ENCODE measurements at places on chromosomes 16 and 17. TPM values are rescaled to one million over a fixed set of nuclear protein-coding genes. Genes with fewer than 3 reads are reported as not detected.

- no peak for DNase-seq
These were observed 163.7 kb downstream of the MSI2 start for GRCh38 chr17:57419940-57420550.

GRCh38 chr17:11251561-11252107, 10.6 kb downstream of the SHISA6 start:
- DNase-seq = no peak

DNA sequence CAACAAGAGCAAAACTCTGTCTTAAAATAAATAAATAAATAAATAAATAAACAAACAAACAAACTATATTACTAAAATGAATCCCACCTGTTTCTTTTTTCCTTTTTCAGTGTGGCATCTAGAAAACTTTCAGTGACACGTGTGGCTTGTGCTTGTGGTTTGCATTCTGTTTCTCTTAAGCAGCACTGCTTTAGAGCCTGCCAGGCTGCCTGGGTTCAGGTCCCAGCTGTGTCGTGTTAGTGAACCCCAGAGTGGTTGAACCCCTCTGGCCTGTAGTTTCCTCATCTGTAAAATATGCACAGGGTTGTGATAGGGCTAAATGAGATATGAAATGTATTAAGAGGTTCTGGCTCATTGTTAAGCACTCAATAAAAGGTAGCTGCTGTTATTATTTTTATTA, 12.1 kb upstream of the EPN3 start:
- no peak for DNase-seq

- DNase-seq = no peak
These were observed 28.5 kb upstream of the NACA2 start for GRCh38 chr17:61619493-61619892.

DNA sequence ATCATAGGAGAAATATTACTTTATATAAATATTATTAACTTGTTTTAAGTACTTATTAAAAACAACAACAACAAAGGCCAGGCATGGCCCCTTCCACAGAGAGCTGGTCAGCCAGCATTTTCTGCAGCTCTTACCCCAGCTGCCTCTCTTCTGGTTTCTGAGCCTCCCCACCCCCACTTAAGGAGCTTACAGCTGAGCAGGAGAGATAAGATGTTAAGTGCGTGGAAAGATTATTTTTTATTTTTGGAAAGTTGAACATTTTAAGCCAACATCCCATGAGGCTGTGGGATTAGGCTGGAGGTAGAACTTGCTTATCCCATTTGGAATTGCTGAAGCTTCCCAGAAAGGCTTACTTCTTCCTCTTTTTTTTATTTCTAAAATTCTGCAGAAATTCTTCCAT, 401.2 kb downstream of the SEC14L1 start:
- DNase-seq = no peak

DNA sequence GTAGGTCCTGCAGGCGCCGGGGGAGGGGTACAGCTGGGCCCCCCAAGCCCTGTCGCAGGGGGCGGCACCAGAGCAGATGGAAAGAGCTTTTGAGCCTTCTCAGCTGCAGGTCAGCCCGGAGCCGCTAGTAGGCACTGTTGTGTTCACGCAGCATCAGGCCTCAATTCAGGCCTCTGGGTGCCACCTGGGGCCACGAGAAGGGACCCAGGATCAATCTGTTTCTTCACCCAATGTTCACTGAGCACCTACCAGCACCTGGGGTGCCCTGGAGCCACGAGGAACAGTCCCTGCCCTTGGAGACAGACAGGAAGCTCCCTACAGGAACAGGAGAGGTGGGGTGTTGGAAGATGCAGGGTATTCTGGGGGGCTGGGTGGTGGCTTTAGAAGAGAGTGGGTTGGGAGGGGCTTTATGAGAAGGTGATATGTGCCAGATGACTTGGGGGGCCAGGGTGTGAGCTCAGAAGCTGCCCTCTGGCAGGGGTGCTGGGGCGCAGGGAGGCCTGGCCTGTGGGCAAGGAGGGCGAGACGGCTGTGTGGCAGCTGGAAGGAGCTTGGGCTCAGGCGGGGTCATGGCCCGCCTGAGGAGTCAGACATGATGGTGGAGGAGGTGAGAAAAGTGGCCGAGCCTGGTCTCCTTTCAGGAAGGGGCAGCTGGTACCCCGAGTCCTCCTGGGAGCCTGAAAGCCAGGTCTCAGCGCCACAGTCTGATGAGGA, 121.9 kb upstream of the GSE1 start:
- DNase-seq = no peak

- no peak for DNase-seq
These were observed 8.1 kb downstream of the CTRL start for GRCh38 chr16:67923414-67924116.

- DNase-seq = no peak
These were observed 15.0 kb downstream of the TRPV1 start for GRCh38 chr17:3594051-3594800.

DNA sequence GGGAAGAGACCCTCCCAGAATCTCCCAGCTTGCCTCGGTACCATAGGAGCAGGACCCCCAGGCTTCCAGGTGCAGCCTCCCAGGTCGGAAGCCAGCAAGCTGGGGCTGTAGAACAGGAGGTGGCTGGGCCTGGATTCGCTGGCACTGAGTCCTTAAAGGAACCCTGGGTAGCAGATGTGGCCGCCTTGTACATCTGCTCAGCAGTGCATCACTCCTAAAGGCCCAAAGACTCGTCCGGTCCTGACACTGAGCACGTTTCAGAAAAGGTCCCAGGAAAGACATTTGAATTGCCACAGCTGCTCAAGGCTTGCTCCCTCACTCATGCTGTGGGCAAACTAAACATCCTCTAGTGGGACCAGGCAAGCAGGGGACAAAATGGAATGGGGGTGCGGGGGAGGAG, 172.8 kb downstream of the RAB11FIP4 start:
- DNase-seq = no peak

DNA sequence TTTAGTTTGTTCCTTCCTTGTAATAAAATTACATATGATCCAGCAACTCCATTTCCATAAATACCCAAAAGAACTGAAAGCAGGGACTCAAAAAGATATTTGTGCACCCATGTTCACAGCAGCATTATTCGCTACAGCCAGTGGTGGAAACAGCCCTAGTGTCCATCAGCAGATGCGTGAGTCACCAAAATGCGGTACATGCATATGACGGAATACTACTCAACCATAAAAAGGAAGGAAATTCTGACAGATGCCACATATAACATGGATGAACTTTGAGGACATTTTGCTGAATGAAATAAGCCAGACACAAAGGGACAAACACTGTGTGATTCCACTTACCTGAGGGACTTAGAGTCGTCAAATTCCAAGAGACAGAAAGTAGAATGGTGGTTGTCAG, 9.1 kb upstream of the SLC47A2 start:
- DNase-seq = no peak

DNA sequence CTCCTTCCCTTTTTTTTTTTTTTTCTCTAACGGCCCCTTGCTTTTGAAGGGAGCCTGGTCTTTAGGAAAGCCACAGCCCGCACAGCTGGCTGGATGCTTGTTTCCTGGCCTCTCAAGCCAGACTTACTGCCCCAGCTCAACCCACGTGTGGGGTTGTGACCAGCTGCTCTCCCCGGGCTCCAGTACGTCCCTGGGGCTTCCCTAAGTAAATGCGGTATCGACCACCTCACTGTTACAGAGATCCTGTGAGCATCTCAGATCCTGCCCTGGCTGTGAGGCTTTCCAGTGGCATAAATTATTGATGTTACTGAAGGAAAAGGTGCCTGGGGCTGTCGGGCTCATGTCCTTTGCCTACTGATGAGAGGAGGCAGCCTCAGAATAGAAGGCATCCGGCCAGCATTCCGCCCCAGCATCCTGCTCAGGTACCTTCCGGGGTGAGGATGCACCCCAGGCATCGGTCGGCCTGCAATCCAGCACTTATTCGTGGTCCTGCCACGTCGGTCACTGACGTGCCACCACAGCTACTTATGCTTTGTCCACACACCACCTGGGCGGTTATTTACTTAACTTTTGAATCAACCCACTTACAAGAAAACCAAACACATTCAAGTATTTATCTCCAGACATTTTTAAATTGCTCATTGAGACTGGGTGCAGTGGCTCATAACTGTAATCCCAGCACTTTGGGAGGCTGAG, 9.6 kb downstream of the GPRC5B start:
- no peak for DNase-seq

DNA sequence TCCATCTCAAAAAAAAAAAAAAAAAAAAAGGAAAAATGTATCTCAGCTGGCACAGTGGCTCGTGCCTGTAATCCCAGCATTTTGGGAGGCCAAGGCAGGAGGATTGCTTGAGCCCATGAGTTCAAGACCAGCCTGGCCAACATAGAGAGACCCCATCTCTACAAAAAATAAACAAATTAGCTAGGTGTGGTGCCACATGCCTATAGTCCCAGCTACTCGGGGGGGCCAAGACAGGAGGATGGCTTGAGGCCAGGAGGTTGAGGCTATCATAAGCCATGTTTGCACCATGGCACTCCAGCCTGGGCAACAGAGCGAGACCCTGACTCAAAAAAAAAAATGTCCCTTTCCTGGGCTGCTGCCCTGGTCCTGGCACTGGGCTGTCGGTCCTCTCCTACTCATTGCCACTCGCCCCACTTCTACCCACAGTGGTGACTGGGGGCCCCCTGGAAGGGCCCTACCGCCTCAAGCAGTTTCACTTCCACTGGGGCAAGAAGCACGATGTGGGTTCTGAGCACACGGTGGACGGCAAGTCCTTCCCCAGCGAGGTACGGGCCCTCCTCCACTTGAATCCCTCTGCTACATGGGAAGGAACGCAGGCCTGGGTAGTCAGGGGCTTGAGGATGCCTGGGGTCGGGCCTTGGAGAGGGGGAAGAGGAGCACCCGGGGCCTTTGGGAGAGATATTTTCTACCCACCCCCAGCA, 6.1 kb downstream of the CA7 start:
- DNase-seq = no peak

DNA sequence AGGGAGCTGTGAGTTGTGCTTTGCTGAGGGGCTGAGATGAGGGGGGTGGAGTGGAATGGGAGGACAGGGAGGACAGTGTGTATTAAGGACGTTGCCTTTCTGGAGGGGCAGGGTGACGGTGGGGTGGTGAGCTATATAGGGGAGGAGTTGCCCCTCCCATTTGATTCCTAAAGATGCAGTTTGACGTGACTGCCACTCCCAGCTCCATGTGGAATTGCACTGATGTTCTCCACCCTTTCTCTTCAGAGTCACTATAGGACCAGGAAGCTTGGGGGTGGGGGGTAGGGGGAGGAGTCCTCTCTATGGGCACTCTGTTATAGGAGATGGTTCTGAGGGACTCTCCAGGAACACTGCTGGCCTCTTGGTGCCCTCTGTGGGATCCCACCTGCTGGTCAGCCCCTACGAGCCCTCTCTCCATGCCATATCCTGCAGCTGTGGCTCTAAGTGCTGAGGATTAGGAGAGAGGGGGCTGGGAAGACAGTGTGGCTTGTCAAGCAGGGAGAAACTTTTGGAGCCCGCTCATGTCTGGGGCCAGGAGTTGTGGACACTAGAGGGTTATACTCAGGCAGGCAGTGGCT, 3.8 kb upstream of the NGFR start:
- DNase-seq = no peak

DNA sequence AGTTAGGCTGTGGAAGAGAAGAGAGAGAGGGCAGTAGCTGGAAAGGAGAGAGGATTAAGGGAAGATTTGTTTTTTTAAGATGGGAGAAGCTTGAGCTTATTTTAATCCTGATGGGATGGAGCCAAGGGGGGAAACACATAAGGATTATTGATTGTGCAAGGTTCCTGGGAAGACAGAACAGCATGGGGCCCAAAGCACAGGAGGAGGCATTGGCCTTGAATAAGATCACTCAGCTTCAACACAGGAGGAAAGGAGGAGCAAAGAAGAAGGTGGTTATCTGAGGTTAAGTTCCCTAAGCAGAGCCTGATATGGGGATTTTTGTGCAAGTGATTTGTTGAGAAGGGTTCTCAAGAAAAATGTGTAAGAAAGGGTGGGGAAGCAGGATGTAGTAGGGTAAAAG, 169.8 kb downstream of the ABCC12 start:
- DNase-seq = no peak

DNA sequence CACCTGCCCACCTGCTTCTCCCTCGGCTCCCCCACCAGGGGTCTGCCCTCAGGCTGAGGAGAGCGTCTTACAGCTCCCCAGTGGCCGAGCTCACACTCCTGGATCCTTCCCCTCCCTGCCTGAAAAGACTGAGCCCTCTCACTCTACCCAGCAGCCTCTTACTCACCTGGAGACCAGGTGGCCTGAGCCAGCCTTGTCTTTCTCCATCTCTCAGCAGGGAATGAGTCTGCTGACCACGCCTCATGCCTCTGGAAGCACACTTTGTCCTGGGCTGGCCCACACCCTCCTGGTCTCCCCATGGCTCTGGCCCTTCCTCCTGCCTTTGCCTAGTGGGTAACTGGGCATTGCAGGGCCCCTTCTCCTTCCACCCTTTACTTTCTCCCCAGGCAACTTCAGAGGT, 177.2 kb downstream of the ENGASE start:
- no peak for DNase-seq

DNA sequence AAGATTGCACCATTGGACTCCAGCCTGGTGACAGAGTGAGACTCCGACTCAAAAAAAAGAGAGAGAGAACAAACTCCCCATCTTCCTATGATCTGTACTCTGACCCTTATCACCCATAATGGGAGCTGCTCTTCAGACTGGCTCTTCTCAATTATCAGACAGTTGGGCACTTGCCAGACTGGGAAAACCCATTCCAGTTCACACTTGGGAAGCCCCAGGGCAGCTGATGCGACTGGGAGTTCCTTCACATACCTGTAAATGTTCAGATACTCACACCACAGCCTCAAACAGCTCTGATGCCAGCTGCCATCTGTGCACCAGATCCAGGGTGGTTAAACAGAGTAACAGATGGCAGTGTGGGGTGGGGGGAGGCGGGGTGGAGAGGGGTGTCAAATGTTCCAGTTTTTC, 23.8 kb upstream of the TMEM101 start:
- DNase-seq = no peak

DNA sequence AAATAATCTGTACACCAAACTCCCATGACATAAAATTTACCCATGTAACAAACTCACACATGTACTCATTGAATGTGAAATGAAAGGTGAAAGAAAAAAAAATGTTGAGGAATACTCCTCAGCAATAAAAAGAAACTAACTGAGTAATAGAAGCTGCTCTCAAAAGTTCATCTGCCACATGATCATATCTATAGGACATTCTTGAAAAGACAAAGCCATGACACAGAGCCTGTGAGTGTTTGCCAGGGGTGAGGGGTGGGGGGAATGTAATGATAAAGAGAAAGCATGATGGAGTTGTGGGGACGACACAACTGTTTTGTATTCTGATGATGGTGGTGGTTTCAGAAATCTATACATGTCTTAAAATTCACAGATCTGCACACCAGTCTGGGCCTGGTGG, 52.2 kb upstream of the TMC5 start:
- DNase-seq = no peak

GRCh38 chr17:80097127-80097621, 4.2 kb upstream of the GAA start:
- DNase-seq = no peak

Gene FOXN1
- total RNA-seq = not detected

Gene HOXB1
- not detected for total RNA-seq

Gene TTLL6
- total RNA-seq = 0.91 TPM

Gene ZG16
- total RNA-seq = not detected

Gene MT1A
- total RNA-seq = 13.8 TPM

Gene ZNF469
- 7.9 TPM for total RNA-seq

Gene KCNJ18
- not detected for total RNA-seq

Gene TBKBP1
- 24.8 TPM for total RNA-seq
